ENCODE measurements at places on chromosomes 3 and 15.

DNA sequence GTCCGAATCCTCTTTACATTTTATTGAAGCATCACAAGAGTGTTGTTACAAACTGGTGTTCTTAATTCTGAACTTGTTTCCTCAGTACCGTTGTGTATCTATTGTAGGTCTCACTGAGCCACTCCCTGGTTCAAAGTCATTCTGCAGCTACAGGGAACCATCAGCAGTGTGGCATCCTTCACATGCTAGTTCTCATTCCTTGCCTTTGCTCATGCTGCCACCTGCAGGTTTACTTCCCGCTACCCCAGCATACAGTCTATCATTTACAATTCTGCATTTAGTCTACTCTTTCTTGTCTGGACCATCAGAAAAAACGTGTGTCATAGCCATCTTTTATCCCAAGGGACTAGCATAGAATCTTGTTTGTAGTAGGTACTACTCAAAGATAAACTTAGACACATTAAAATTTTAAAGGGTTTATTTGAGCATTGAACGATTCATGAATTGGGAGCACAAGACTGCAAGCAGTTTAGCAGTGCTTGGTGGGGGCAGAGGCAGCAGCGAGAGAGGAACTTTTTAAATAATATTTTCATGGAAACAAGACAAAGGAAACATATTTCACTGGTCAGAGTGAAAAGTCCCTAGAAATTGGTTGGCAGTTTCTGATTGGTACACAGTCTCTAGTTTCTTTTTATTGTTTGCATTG lies 402.1 kb downstream of the CADM2 start:
- DNase-seq, result peak; percentile 74

- no peak for DNase-seq
Measured at GRCh38 chr3:43411429-43411828, 125.1 kb downstream of the SNRK start.

- no peak for DNase-seq
Measured at GRCh38 chr15:29795610-29796009, 26.7 kb downstream of the TJP1 start.

GRCh38 chr3:180252683-180253082 lies 215.9 kb upstream of the PEX5L start:
- no peak for DNase-seq

- no peak for DNase-seq
Measured at GRCh38 chr15:26894181-26894580, 27.3 kb downstream of the GABRA5 start.

DNA sequence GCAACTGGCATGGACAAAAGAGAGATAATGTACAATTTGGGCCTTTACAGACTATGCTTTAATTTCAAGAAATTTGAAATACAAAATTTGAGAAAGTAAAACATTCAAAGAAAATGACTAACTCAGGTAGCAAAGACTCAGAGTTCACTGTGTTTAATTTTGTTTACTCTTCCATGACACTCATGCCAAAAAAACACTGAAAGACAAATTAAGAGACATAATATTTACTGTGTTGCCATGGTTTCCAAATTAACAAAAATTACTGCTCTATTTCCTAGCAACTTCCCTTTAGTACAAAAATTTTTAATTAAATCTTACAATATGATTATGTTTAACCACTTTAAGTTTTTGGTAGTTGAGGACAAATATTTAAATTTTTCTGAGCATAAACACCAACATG lies 29.6 kb downstream of the LRRFIP2 start:
- DNase-seq, result no peak

GRCh38 chr15:41957021-41957897 lies 15.1 kb downstream of the EHD4 start:
- DNase-seq, result peak; percentile 74

- peak; percentile 94 for DNase-seq
Measured at GRCh38 chr3:42502429-42503250, at the start of gene VIPR1. Gene VIPR1, plus strand, starts transcription at chr3:42502643. Its CDS starts 93 bp downstream, at chr3:42502736.

GRCh38 chr3:36663666-36664291 lies 100.6 kb downstream of the DCLK3 start:
- no peak for DNase-seq

DNA sequence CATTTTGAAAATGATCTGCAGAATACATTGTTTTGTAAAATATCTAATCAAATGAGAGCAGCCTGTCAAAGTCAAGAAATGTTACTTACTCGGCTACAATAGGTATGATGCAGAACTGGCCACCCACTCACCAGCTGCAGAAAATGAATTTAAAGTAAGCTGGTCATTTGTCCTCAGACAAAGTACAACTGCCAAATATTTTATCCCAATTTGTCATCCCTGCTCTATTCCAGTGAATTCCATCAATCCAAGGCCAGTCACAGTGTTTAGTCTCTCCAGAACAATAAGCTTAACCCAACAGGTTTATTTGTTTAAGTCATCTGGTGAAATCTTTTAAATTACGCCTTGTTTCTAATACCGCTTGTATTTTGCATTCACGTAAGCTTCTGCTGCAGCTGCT lies 46.6 kb upstream of the TCF12 start:
- DNase-seq, result no peak

DNA sequence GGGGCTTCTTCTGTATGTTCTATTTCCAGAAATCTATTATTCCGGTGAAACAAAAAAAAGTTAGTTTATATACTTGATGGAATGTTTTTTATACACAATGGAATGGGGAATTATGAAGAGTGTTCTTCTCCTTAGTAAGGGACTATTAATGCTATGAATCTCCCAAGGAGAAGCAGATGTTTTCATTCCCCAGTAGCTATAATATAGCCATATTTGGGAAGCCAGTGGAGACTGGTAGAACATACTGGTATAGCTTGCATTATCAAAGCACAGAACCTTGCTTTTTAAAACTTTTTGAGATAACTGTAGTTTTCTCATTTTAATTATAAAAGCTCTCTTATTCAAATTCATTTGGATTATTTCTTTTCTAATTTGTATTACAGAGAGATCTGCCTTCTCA lies 38.3 kb downstream of the ADGRG7 start:
- no peak for DNase-seq

GRCh38 chr15:31447931-31448634 lies 121.4 kb downstream of the KLF13 start:
- no peak for DNase-seq

DNA sequence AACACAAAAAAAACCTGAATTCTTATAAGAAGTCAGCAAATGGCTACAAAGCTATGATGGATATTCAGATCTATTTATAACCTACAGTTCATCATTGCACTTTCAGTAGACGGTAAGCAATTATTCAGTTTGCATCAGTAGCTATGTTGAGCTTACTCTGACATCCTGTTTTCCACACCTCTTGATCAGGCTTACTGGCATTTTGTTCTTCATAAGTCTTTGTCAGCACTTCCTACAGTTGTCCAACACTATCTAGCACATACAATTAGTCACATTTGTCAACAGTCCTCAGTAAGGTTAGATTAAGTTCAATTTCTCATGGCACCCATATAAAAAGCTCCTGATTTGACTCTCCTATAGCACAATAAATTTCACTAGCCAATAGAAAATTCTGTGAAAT lies 71.2 kb upstream of the ST3GAL6 start:
- no peak for DNase-seq

- DNase-seq, result no peak
Measured at GRCh38 chr3:4633078-4634004, 140.2 kb downstream of the ITPR1 start.
